Omental fat pad (tissue), 4 donors: ENCODE measurements at places on chromosomes 12 and 14. TPM values are rescaled to one million over a fixed set of nuclear protein-coding genes. Genes with fewer than 3 reads are reported as not detected.

SOAT2 gene
- total RNA-seq = not detected

MYF6 gene
- total RNA-seq = not detected

C12orf54 gene
- total RNA-seq = not detected

RNF212B gene
- total RNA-seq = not detected

LIN52 gene
- total RNA-seq = 5.6 TPM

- DNase-seq = peak; percentile 89
Measured at GRCh38 chr12:57124261-57124877, 3.9 kb upstream of the LRP1 start.

- no peak for DNase-seq
Measured at GRCh38 chr12:40192704-40193255, 32.0 kb upstream of the LRRK2 start.

DNA sequence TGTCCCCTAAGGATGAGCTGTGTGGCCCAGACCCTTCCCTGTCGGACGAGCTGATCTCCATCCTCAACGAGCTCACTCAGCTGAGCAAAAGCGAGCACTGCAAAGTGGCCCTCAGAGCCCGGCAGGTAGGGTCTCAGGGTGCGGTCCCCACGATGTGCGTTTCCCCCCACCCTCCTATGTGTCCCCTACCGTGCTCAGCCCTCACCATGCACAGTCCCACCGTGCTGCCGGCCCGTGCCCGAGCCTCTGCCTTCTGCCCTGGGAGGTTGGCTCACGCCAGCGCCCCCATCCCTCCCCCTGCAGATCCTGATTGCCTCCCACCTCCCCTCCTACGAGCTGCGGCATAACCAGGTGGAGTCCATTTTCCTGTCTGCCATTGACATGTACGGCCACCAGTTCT, 86.6 kb downstream of the FOXN4 start:
- DNase-seq = no peak

DNA sequence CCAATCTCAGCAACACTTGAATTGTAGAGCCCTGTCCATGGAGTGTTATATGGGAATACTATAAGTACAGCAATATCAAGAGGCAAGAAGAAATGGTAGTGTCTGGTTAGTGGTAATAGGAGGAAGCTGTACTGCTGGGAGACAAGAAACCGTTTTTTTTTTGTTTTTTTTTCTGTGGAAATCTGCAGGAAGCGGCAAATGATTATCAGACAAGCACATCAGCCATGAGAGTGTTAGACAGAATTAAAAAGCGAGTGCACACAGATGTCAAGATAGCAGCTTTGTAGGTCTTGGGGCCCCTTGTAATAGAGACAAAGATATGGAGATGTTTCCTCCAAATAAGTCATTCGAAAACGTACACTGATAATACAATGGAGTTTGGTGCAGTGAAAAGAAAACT, 6.7 kb downstream of the TESPA1 start:
- DNase-seq = no peak

GRCh38 chr12:75623631-75624154, 112.3 kb upstream of the KRR1 start:
- no peak for DNase-seq
